ENCODE measurements at places on chromosomes 13 and 19.

GRCh38 chr13:60134376-60134775 is 29.4 kb downstream of the DIAPH3 start:
- DNase-seq: no peak

- DNase-seq: peak; percentile 76
Observed at GRCh38 chr19:40609561-40610395, 8.6 kb downstream of the LTBP4 start.

- no peak for DNase-seq
Observed at GRCh38 chr13:68850160-68850559, 1257.5 kb upstream of the ATXN8OS start.

GRCh38 chr19:50173127-50173526 is 10.0 kb upstream of the IZUMO2 start:
- DNase-seq: no peak

- no peak for DNase-seq
Observed at GRCh38 chr13:23752111-23753001, 136.8 kb downstream of the MIPEP start.

GRCh38 chr19:56266051-56266450 is 6.5 kb upstream of the EDDM13 start:
- no peak for DNase-seq

GRCh38 chr19:45643024-45643926 is 4.1 kb upstream of the EML2 start:
- DNase-seq: peak; percentile 89

GRCh38 chr13:111900390-111901131 is 166.4 kb upstream of the SOX1 start:
- peak; percentile 76 for DNase-seq

GRCh38 chr13:22748866-22749577 is 431.8 kb upstream of the SGCG start:
- no peak for DNase-seq

DNA sequence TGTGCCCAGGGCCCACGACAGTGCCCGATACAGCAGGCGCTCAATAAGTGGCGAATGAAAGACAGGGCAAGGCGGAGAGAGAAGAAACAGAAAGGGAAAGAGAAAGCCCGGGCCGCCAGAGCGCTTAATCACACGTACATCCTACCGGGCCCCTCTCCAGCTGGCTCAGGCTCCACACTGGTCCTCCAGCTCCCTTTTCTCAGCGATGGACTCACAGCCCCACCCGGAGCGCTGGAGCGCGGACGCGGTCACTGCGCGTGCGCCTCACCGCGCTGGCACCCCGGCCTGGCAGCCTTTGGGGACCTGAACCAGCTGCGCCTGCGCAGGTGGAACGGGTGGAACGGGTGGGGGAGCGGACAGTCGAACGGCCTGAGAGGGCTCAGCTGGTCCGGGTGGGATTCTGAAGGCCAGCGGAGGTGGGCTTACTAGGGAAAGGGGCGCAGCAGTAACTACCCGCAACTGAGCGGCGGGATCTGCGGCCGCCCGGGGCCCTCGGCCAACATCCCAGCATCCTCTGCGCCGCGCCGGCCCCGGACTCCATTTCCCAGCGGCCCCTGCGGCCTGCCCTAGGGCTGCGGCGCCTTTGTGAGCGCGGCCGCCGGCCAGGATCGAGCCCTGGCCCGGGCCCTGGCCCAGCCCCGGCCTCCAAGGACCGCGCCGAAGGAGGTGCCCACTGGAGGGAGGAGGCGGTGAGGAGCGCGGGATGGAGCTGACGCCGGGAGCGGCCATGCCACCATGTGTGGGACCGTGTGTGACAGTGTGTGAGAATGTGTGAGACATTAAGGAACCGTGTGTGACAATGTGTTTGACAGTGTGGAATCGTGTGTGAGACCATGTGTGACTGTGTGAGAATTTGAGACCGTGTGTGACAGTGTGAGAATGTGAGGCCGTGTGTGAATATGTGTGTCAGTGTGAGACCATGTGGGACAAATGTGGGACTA is at the start of gene ZNF583:
ZNF583 (plus strand) TSS at position 569 of the 941 bp plus-strand sequence. CDS start 2,783 bp downstream, outside the sequence.
- DNase-seq: peak; percentile 98

DNA sequence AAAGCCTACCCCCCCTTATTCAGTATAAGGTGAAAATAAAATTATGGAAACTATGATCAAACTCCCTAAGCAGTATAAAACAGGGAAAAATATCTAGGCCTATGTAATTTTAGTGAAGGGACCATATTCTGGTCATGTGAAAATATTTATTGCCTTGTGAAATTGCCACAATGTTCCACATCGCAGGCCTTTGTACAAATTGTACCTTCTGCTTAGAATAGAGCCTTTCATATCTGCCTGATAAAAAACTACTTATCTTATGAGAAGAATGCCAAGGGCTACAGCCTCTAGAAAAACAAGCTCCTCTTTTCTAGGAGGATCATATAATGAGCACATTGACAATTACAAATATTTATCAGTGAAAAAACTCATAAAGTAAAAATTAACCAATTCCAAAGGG is 1280.0 kb downstream of the EFNB2 start:
- no peak for DNase-seq

DNA sequence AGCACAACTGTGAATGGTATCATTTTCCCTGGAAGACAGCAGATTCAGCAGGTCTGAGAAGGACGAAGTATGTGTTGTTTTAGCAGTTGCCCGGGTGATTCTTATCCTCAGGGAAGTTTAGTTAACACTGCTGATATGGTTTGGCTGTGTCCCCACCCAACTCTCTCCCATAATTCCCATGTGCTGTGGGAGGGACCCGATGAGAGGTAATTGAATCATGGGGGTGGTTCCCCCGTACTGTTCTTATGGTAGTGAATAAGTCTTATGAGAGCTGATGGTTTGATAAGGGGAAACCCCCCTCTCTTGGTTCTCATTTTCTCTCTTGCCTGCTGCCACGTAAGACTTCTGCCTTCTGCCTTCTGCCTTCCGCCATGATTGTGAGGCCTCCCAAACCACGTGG is 81.0 kb upstream of the UBAC2 start:
- DNase-seq: no peak

DNA sequence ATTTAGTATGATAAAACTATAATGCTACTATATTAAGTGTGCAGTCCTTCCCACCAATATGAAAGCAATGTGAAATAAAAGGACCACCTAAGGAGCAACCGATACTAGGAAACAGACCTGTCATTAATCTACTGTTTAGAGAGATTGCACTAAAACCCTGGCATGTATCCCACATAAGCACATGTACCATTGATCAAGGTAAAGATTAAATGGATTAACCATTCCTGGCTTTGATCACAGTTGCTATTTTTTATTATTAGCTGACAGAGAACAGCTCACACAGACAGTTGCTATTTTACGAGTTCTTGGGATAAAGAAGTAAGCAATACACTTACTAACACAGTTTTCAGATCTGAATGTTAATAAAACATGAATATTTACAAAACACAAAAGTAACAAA is 57.7 kb upstream of the ZDHHC20 start:
- DNase-seq: no peak

- DNase-seq: no peak
Observed at GRCh38 chr13:50291611-50292010, 276.4 kb downstream of the KCNRG start.

DNA sequence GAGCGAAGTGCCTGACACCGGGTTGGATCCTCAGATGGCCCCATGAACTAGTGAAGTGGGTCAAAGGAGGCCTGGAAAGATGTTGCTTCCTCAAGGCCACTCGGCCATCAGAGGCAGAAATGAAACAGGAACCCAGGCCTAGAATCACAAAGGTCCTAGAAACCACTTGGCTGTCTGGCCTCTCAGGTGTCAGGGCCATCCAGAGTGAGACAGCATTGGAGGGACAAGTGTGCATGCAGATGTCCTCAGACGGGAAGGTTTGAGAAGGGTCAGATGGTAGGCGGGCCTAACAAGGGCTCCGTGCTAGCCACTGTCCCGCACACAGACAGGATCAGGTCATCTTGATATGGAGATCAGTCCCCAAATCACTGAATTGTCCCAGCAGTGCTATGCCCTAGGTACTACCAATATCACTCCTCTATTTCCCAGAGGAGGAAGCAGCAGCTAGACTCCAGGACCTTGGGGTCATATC is 14.3 kb downstream of the CCDC97 start:
- DNase-seq: no peak

- no peak for DNase-seq
Observed at GRCh38 chr19:38304352-38304865, 358 bp downstream of the C19orf33 start.

GRCh38 chr13:77391475-77391874 is 64.6 kb upstream of the MYCBP2 start:
- no peak for DNase-seq

GRCh38 chr19:46861691-46862502 is 1.1 kb downstream of the ARHGAP35 start:
- DNase-seq: peak; percentile 48

DNA sequence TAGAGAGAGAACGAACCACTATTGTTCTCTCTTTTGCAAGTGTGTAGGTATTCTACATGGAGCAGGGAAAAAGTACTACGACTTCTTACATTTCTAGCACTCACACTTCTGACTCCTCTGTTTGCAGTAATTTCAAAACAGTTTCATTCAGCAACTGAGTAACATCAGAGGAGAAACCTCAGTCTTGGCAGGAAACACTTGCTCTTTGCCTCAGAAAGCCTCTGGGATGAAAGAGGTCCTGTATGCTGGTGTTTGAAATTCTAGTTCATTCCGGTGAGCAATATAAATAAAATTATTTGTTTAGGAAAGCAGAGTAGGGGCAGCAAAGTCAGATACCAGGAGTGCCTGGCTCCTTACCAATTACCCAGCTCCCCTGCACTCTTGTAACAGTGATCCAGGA is 595.5 kb downstream of the TBC1D4 start:
- DNase-seq: no peak

All from left hindlimb (tissue), 1 donor.